ENCODE measurements at places on chromosomes 6 and 20. TPM values are rescaled to one million over a fixed set of nuclear protein-coding genes. Genes with fewer than 3 reads are reported as not detected.

- no peak for DNase-seq
Observed at GRCh38 chr6:34852406-34853085, 35.3 kb downstream of the TAF11 start.

DNA sequence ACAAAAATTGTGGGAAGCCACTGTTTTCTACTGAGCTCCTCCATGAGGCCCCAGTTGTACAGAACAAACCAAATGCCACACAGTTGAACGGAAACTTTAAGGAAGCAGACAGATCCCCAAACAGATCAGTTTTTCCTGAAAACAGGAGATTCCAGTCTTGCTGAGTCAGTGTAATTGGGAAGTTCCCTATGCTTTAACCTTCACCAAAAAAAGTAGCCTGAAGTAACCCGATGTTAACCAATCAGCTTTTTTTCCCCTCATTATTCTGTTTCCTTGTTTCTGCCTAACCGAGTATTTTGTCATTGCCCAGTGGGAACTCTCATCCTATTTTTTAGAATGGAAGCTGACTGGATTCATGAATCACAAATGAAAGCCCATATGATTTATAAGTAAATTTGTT is 36.7 kb downstream of the MARCKS start:
- peak; percentile 78 for DNase-seq

DNA sequence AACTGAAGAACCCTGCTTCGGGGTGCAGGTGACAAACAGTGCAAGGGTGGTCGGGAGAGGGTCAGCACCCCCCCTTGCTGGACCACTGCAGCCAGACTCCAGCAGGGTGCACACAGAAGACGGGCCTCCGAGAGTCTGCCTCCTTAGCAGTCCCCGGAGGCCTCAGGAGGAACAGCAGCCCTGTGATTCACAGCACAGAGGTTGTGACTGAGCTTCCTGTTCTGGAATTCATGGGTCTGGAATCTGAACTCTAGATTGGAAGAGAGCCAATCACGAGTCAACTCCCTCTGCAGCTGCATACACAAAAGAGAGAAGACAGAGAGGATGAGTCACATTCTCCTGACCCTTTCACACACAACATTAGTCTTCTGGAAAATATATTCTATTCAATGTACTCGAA is 249.0 kb upstream of the OPRM1 start:
- peak; percentile 89 for DNase-seq

DNA sequence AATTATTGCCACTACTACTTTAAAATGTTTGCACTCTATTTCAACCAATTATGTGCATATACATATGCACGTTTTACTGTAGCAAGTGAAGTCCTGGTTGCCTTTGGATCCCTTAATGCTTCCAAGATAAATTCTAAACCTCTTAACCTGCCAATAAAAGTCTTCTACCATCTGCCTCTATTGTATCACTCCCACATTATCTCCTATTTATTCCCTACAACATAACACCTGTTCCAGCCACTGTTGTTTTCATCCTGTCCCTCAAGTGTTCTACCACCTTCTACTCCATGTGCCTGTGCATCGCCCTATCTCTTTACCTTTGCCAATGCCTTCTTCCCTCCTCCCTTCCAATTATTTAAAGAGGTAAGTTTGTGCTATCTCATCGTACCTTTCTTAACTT is 499.0 kb upstream of the RNF217 start:
- no peak for DNase-seq

Gene SGK2
- 0.34 TPM for total RNA-seq

GRCh38 chr6:24909241-24910216 is 26.2 kb downstream of the RIPOR2 start:
- no peak for DNase-seq

Gene FNDC11
- 2.4 TPM for total RNA-seq

GRCh38 chr20:10594296-10594868 is 79.4 kb downstream of the JAG1 start:
- DNase-seq, result no peak

- DNase-seq, result no peak
Observed at GRCh38 chr6:40796260-40797221, 209.4 kb upstream of the LRFN2 start.

DNA sequence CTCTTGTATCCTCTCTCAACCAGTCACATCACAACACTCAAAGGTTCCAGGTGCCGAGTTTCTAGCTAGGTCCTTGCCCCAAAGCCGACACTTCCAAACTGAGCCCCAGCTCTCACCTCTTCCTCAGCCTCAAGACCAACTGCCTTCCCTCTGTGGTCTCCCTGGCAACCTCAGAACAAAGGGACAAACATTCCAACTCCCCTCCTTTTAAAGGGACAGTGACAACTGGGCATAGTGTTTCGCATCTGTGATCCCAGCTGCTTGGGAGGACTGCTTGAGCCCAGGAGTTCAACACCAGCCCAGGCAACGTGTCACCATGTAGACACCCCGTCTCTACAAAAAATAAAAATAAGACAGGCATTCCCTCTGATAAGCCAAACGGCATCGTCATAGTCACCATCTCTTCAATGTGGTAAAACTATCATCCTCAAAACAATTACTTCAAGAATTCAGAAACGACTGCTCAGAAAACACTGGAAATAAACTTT is 11.3 kb downstream of the DIDO1 start:
- peak; percentile 77 for DNase-seq

DNA sequence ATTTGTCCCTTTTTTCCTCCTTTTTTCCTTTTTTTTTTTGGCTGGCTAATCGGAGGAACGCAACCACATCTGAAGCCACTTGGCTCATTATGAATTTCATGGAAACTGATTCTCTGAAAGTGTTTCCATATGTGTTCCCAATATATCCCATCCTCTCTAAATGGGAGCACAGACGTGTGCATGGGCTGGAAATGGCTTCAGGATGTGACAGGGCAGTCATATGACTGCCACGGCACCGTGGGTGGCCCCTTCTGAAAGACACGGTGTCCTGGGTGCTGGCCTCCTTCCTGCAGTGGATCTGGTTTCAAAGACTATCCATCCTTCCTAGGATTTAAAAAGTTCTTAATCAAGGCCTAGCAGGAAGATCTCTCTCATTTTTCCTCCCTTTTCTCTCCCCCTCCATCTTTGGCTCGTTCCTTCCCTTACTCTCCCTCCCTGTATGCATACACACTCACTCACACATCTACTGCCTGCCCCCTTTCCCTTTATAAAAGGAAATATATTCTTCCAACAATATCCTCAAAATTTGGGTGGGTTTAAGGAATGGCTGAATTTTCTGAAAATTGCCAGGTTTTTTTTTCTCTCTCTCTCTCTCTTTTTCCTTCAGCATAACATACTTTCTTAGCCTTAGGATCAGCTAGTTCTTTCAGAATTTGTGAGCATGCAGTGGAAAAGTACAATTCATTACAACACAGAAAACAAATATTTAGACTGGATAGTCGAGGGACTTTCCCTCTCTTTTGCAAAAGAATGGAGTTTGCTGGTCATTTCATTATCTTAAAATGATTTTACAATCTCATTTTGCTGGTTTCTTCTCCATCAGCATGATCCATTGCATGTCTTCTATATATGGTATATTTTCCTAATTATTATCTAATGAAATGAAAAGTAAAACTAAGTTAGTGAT is 161.2 kb upstream of the SUPT3H start:
- no peak for DNase-seq

Gene CDH26
- 0.47 TPM for total RNA-seq

DNA sequence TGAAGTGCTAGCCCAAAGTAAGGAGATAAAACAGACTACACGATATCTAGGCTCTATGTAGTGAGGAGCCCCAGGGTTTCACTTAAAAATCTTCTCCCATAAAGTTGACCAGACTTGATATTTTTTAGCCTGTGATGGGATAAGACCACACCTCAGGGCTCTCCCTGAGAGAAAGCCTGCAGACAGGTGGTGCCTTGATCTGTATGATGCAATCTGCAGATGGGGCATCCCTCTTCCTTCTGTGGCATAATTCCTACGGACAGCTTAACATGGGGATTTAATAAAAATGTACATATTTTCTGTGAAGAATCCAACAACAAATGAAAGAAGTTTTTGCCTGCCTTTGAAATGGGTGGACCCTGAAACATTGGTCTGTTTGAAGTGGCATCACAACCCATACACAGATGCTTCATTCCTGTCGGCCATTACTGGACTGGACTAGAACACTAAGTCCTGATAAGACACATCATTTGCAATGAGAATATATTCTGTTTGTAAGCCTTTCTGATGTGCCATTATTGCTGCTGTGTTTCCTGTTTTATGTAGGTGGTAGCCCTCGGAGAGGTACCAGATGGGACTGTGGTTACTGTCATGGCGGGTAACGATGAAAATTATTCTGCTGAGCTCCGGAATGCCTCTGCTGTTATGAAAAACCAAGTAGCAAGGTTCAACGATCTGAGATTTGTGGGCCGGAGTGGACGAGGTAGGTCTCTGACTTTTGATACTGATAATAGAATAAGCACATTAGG is 53.8 kb upstream of the SUPT3H start:
- DNase-seq, result no peak

DNA sequence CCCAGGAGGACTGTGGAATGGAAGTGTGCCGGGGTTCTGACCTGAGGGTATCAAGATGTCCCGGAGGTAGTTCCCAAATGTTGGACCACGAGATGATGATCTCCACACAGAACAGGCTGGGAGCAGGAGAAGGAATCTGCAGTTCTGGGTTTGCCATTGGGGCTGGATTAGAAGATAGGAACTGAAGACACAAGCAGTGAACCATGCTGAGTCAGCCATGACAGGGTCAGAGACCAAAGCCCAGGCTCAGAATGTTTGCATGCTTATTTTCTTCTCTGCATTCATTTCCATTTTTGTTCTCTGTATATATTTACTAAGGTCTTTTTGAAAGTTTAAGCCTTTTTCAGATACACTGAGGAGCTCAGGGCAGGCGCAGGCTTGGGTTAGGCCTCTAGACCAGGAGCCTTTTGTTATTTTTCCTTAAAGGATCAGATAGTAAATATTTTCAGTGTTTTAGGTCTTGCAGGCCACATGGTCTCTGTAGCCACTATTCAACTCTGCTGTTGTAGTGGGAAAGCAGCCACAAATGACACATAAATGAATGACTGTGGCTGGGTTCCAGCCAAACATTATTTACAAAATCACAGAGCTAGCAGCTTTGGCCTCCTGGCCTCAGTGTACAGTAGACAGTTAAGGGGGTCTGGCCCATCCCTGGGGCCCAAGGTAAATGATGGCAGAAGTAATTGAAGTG is 28.5 kb downstream of the SLC35D3 start:
- no peak for DNase-seq

GRCh38 chr6:30748851-30749540 is 4.6 kb upstream of the IER3 start:
- peak; percentile 87 for DNase-seq

DNA sequence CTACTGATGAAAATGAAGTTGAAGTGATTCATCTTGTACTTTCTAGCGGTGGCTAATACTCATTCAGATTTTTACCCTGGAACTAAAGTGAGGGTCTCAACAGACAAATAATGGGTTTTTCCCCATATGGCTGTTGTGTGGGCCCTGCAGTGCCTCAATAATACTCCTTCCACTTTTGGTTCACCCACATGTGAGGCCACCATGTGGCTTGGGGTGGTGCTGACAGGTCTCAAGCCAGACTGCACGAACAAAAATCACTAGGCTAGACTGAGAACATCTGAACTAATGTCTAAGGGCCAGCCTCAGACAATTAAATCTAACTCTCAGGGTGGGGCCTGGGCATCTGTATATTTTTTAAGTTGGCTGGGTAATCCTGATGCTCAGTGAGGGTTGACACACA is 7.9 kb upstream of the COL12A1 start:
- DNase-seq, result no peak

DNA sequence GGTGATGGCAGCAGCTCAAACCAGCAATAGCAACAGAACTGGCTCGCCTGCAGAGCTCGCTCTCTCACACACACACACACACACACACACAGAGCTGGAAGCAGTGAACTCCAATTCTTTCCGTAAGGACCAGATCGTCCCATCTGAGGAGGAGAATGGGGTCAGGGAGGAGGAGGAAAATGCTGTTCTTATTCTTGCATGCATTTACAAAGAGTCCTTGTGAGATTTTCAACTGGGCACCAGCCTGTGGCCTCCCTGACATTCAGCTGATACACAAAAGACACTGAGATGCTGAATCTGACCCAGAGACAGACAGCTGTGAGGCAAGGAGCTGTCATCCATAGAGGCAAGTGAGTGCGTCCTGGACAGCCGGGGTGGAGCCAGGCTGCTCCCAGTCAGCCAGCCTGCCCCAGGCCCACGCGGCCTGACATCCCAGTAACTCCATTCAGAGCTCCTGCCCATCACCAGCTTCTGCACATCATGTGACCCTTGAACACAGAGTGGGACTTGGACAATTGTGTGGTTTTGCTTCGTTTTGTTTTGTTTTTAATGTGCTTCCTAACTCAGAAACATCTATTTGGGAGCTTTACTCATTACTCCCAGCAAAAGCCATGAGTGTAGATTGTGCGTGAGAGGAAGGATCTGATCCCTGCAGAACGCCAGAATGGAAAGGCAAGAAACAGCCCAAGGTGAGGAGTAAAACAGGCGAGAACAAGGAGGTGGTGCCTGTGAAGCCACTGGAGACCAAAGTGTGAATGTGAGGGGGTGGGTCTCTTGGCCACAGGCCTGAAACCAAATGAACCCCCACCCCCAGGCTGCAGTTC is 2.1 kb downstream of the SERPINB9 start:
- DNase-seq, result peak; percentile 48

DNA sequence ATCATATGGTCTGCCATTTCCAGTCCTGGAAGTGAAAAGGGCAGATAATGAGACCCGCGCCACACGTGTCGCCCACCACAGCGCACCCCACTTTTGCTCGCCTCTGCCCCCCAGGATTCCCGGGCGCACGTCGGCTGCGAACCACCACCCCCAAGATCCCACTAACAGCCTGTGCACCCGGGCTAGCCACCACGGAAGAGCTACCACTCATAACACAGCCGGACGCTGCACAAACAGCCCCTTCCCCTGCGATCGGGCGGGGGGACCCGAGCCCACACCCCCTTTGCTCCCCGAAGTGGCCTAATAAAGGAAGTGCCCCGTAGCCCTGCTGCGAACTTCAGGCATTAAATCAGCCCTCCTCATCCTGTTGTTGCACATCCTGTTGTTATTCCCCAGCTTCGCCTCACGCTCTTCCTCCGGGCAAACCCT is 506 bp downstream of the CITED2 start:
- DNase-seq, result no peak

Gene COL19A1
- total RNA-seq, result not detected

- DNase-seq, result no peak
Observed at GRCh38 chr20:56816349-56816748, 187.2 kb downstream of the TFAP2C start.

- DNase-seq, result no peak
Observed at GRCh38 chr6:150238846-150239407, 96.1 kb downstream of the PPP1R14C start.

DNA sequence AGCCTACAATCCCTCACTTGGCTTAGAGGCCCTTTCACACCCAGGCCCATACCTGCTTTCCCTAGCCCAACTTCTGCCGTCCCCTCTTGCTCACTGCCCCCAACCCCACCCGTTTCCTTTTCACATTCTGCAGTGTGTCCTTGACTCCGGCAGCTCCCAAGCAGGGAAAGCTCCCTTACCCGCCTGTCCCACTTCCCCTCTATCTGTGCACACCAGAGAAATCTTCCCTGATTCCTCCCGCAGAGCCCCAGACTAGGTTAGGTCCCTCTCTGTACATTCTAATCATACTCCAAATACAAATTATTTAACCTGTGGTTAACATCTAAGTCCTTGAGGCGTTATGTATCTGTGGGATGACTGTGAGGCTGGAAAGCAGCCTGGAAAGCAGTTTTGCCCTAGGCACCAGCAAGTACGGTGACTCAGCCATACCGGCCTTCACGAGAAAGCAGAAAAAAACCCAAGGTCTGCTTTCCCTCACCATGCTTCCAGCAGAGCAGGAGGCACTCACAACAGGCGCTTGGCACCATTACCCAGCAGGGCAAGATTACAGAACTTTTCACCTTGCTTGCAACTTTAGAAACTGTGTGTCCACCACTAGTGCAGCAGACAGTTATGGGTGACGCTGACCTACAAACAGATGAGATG is 22.3 kb downstream of the ELOVL5 start:
- peak; percentile 74 for DNase-seq

GRCh38 chr6:54132587-54132986 is 21.3 kb downstream of the MLIP start:
- DNase-seq, result no peak
